ENCODE measurements at places on chromosomes 2 and 18. TPM values are rescaled to one million over a fixed set of nuclear protein-coding genes. Genes with fewer than 3 reads are reported as not detected.

Gene GALNT5
- 3.2 TPM for total RNA-seq

Gene REG3G
- total RNA-seq, result not detected

Gene LOXL3
- 0.40 TPM for total RNA-seq

Gene EGR4
- total RNA-seq, result 0.27 TPM

Gene SKOR2
- total RNA-seq, result not detected

Gene TWSG1
- 20.5 TPM for total RNA-seq

Gene CLEC4F
- not detected for total RNA-seq

Measured in A549 treated with DMSO at 1 μM for 4 hours (cell line).